Stimulated activated CD8-positive, alpha-beta memory T cell treated with anti-CD3 and anti-CD28 coated beads, Interleukin-12 subunit alpha, Interleukin-12 subunit beta, amount 100 ng/mL, for 1 hour (primary cell): ENCODE measurements at places on chromosomes 12 and 14.

DNA sequence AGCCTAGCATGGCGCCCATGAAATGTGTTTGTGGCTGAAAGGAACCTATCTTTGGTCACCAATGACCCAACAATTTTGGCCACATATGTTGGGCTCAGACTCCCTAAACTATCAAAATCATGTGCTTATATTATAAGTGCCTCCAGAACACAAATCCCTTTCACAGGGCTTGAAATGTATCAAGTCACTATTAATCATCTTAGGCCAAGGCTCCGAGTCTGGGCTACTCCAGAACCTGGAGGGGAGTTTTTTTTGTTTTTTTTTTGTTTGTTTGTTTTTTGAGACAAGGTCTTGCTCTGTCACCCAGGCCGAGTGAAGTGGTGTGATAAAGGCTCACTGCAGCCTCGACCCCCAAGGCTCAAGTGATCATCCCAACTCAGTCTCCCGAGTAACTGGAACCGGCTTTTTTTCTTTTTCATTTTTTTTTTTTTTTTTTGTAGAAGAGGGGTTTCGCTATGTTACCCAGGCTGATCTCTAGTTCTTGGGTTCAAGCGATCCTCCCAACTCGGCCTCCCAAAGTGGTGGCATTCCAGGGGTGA, 989 bp upstream of the DRAM1 start:
- no peak for DNase-seq

- DNase-seq: no peak
Measured at GRCh38 chr14:53545217-53545616, 392.1 kb upstream of the DDHD1 start.

DNA sequence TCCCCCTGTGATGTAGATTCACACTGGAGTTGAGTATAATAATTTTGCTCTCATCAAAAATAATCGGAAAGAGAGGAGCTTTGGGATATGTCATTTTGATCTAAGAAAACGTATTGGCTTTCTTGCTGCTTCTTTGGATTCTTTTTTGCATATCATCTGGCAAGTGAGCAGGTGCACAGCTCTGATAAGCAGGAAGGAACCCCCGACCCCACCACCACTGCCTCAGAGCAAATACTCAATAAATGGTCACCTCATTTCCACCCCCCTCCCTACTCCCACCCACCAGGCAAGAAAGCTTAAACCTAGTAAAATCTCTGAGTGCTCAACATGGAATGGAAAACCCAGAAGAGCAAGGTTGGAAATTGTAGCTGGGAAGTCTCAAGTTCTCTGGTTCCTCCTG, 49.4 kb downstream of the IFNG-AS1 start:
- no peak for DNase-seq

- no peak for DNase-seq
Measured at GRCh38 chr12:105100998-105101397, 6.5 kb upstream of the WASHC4 start.

DNA sequence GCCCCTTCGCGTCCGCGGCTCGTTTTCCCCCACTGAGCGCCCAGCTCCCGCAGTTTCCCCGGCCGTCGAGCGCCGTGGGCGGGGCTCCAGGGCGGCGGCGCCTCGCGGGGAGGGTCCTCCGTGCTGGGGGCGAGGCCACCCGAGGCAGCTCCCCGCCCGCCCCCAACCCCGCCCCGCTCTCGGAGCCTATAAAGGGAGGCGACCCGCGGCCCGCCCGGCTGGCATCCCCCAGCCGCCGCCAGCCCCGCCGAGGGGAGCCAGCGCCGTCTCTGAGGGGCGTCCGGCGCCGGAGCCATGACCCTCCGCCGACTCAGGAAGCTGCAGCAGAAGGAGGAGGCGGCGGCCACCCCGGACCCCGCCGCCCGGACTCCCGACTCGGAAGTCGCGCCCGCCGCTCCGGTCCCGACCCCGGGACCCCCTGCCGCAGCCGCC, at the start of gene TAMALIN:
TSS of gene TAMALIN (plus strand) at position 221 of the 432 bp plus-strand sequence. CDS start at position 295, 74 bp downstream.
- DNase-seq: peak; percentile 69

DNA sequence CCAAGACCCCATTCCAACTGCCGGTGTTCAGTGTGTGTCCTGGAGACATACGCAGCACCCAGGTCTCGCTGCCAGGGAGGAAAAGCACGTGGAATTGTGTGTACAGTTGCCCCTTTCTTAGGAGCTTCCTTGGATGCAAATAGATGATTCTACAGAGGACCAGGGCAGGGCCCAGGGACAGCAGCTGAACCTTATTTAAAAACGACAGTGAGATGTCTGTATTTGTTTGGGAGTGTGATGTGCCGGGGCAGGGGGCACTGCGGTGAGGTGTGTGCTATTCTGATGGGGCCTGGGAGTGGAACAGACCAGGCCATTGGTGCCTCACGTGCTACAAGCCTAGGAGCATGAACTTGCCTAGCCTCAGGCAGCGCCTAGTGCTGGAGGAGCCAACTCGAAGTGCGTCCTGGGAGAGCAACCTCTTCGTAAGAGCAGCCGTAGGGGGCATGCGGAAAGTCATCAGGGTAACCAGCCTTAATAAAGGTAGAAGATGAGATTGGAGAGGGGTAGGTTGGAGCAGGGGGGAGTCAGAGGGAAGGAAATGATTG, 98.3 kb upstream of the ESRRB start:
- DNase-seq: no peak

DNA sequence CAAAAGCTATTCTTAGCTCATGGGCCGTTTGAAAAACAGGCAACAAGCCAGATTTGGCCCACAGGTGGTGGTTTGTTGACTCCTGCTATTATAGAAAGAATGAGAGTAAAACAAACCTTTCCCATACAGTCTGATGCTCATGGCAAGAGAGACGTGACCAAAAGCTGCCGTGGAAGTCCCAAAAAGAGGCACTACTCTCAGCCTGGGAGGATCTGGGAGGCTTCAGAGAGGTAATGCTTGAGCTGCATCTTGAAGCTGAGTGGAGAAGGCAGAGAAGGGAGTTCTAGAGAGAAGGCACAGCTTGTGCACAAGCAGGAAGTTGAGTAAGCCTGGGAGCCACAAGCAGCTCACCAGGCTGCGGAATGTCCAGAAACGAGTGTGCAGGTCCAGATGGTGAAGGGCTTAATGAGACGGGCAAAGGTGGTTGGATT, 9.6 kb downstream of the PLXNC1 start:
- no peak for DNase-seq

DNA sequence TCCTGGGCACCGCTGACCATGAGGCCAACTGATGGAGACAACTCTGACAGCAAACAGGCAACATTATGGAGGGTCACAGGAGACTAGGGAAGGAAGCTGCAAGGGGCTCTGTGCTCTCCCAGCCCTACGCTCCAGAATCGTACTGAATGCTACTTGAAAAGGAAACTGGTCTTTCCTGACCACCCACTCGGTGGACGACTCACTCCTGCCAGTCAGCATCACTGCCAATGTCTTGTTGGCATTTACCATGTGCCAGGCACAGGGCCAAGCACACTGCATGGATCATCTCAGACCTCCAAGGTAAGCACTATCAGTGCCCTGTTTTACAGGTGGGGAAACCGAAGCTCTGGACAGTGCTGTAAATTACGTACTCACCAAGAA, 38.0 kb downstream of the CCDC85C start:
- DNase-seq: no peak

DNA sequence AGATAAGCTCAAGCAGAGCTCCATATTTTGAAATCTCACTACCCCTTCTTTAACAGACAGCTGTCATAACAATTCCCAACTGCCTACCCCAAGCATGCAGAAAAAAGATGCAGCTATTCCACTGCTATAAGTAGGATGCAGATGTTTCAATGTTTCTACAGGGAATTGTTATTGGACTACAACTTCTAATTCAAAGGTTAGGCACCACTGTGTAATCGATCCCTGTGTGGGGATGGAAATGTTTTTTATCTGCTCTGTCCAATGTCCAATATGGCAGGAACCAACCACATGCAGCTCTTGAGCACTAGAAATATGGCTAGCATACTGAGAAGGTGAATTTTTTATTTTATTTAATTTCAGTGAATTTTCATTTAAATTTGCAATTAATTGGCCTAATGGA, 208.6 kb downstream of the SLC2A13 start:
- no peak for DNase-seq

DNA sequence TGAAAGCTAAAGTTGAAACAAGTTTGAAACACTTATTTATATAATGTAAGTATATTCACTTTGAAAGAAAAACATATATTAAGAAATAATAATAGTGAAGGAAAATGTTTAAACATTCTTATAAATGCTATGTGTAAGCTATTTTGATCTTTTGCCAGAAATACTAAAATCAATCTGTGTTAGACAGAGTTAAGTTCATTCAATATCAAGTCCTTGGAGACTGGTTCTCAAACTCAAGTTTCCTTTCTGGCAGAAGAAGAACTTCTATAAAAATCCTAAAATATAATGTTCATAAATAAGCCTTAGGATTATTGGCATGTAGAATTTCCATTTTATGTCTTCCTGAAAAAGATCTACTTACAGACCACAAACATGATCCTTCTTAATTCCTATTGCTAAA, 45.3 kb downstream of the TAOK3 start:
- DNase-seq: no peak

DNA sequence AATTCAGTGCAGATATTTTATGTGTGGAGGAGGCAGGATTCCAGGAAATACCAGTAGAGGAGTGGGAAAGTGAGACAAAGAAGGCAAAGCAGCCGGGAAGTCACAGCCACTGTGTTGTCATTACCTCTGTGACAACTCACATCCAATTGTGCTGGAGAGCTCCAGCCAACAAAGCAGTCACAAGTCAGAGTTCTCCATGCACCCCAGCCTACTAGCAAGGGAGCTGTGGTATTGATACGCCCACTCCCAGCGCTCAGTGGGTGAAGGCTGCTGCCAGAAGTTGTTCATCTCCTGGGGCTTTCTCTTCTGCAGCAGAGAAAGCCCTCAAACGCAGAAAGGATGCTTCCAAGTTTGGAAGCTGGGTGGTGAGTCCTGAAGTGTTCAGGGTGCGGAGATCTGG, 93.9 kb downstream of the DICER1 start:
- DNase-seq: no peak

DNA sequence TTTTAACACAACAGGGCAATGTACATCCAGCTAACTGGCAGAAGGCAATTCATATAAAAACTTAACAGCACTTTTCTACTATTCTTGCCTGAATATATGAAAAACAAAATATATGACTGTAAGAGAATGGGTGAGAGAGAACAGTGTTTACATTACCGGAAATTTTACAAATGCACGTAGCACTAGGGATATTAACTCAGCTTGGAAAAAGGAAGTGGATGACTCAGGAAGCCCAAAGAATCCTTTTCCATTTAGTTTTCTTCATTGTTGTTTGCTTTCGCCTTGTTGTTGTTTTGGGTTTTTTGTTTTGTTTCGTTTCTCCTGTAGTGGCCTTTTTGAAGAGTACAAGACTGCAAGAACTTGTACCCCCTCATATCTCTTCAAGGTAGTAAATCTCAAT, 295.5 kb downstream of the EGLN3 start:
- DNase-seq: no peak

- DNase-seq: no peak
Measured at GRCh38 chr12:85424581-85425348, 144.7 kb downstream of the ALX1 start.

DNA sequence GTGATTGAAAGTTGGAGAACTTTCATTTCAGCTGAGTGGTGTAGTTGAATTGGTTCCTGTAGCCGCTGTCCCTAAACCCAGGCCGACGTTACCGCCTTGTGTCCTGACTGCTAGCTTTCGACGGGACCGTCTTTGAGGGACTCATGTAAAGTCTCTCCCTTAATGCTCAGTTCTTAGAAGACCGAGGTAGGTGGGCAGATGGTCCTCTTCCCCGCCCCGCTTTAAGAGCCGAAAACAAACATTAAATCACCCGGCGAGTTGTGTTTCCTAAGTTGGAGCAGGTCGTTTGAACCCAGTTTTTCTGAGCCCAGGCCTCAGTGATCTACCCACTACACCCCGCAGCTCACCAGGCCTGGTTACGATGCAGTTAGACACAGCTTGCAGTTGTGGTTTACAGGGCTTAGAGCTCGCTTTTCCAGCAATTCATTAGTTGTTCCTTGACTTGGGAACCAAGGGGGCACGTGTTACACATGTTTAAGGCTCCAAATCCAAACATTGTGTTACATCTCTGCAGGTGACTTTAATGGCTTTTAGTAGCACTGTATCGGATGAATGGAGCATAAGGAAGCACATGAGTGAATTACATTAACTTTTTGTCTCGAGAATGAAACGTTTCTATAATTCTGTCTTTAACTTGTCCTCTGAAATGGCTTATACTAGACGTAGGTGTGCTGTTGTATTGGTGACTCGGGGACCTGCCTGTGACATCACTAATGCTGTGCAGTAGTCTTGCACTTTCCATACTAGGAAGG, 790 bp downstream of the NEDD1 start:
- DNase-seq: no peak
